Foreskin keratinocyte (primary cell): ENCODE measurements at places on chromosomes 7 and 10. TPM values are rescaled to one million over a fixed set of nuclear protein-coding genes. Genes with fewer than 3 reads are reported as not detected.

LIPN gene
- total RNA-seq: not detected in 2 replicates

KLF14 gene
- total RNA-seq: not detected in 2 replicates

EGR2 gene
- 0.03 TPM in 1 of 2 replicates, not detected in the other for total RNA-seq

DEPP1 gene
- 0.60 and 0.75 TPM in 2 replicates for total RNA-seq

KNDC1 gene
- 0.03 and 0.04 TPM in 2 replicates for total RNA-seq

CDC14C gene
- 0.04 TPM in 1 of 2 replicates, not detected in the other for total RNA-seq

ASZ1 gene
- not detected in 2 replicates for total RNA-seq

SORBS1 gene
- total RNA-seq: 0.71 and 0.74 TPM in 2 replicates

HYCC1 gene
- 53.0 and 54.6 TPM in 2 replicates for total RNA-seq

GIMAP7 gene
- not detected in 2 replicates for total RNA-seq

SLC26A3 gene
- not detected in 2 replicates for total RNA-seq

CCDC172 gene
- not detected in 2 replicates for total RNA-seq

PPP1R17 gene
- total RNA-seq: not detected in 2 replicates

SPDYE2 gene
- total RNA-seq: not detected in 2 replicates

CLDN3 gene
- total RNA-seq: not detected in 2 replicates

GIMAP1 gene
- total RNA-seq: not detected in 2 replicates

SLC13A1 gene
- total RNA-seq: not detected in 2 replicates

ATOH7 gene
- total RNA-seq: 0.07 TPM in 1 of 2 replicates, not detected in the other

PON3 gene
- 1.7 and 2.0 TPM in 2 replicates for total RNA-seq

C10orf62 gene
- not detected in 2 replicates for total RNA-seq

GRK5 gene
- 14.8 and 16.8 TPM in 2 replicates for total RNA-seq

TMEM196 gene
- total RNA-seq: not detected in 2 replicates

ZNF485 gene
- total RNA-seq: 4.3 and 5.0 TPM in 2 replicates

CYP26C1 gene
- total RNA-seq: not detected in 2 replicates

STEAP4 gene
- total RNA-seq: 0.03 and 0.04 TPM in 2 replicates

TRIL gene
- not detected in 2 replicates for total RNA-seq

BAIAP2L1 gene
- total RNA-seq: 38.0 and 47.6 TPM in 2 replicates

COL17A1 gene
- total RNA-seq: 1,970 and 2,423 TPM in 2 replicates

MYPN gene
- 0.03 TPM in 1 of 2 replicates, not detected in the other for total RNA-seq

SCIN gene
- total RNA-seq: 0.32 TPM in 1 of 2 replicates, not detected in the other

TAS2R60 gene
- not detected in 2 replicates for total RNA-seq

HABP2 gene
- total RNA-seq: not detected in 2 replicates

CUL1 gene
- 58.8 and 63.3 TPM in 2 replicates for total RNA-seq

PRPS1L1 gene
- total RNA-seq: not detected in 2 replicates

OR9A2 gene
- total RNA-seq: not detected in 2 replicates

MKI67 gene
- total RNA-seq: 72.8 and 102 TPM in 2 replicates

TMEM140 gene
- total RNA-seq: 0.07 TPM in 1 of 2 replicates, not detected in the other

SLC25A40 gene
- total RNA-seq: 11.4 and 12.7 TPM in 2 replicates

SMIM30 gene
- 63.2 and 71.1 TPM in 2 replicates for total RNA-seq

RBM33 gene
- total RNA-seq: 21.0 and 23.0 TPM in 2 replicates

FAM221A gene
- total RNA-seq: 0.31 and 0.67 TPM in 2 replicates

PPP1R3A gene
- not detected in 2 replicates for total RNA-seq

TSPAN33 gene
- total RNA-seq: 1.4 and 4.5 TPM in 2 replicates

MUC12 gene
- 0.21 and 1.0 TPM in 2 replicates for total RNA-seq
